NCI-H1417 (cell line): ENCODE measurements at places on chromosomes 12 and 14.

GRCh38 chr14:80906946-80907345, 34.6 kb downstream of the CEP128 start:
- no peak for DNase-seq

DNA sequence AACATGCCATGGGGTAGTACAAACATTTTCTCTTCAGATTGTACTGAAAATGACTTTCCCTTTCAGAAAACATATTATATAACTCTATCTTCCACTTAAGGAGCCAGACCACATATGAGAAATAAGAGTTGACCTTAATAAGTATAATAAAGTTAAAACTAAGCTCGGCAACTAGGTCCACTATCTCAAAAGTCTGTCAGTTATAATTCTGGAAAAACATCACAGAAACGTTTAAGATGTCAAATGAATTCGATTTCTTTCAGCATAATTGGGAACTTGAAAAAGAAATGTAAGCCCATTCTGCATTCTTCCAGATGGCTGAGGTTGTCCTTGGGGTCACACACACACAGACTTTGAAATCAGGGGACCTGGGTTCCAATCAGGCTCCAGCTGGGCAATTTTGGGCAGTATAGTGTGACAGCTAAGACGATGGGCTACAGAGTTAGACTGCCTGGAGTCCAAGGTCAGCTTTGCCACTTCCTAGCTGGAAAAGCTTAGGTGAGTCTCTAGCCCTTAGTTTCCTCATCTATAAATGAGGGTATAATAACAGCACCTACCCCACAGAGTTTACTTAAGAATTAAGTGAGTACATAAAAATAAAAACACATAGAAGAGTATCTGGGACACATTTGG, 75.6 kb downstream of the PPP2R5E start:
- DNase-seq, result no peak

GRCh38 chr12:9650151-9650576, 19.3 kb upstream of the CLEC2D start:
- DNase-seq, result no peak

- no peak for DNase-seq
Observed at GRCh38 chr14:67188326-67188725, 914 bp upstream of the GARIN2 start.

GRCh38 chr14:32627545-32628298, 298.6 kb downstream of the AKAP6 start:
- DNase-seq, result peak; percentile 15

GRCh38 chr14:99947695-99948094, 117.5 kb upstream of the EVL start:
- no peak for DNase-seq

DNA sequence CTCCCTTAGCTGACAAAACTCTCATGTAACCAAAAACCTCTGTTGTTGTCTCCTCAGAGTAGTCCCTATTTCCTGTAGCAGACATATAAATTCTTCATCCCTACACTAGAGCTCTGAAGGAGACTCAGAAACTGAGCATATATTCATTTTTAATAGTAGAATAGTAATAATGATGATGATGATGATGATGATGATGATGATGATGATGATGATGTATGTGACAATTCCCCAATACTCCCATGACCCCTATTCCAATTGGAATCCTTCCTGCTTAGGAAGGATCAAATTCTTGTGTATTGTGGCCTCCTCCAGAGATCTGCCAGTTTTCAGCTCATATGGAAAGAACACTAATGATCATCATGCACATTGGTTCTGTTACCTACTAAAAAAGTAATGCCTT, 26.7 kb downstream of the RASSF9 start:
- no peak for DNase-seq

DNA sequence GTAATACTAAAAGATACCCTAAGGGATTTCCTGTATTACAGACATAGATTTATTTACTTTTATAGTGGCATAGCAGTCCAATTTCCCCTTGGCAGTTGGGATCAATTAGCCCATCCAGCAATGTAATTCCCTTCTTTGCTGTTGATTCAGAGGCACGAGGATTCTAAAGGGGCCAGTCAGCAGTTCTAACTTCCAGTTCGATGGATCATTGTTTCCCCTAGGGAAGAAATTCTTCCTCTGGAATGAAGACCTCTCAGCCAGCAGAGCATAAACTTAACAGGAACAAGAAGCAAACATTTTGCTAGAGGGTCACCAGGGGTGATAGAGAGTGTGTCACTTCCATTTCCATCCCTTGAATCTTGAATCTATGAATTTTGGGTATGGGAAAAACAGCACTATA, 395.7 kb upstream of the NOVA1 start:
- no peak for DNase-seq

- DNase-seq, result no peak
Observed at GRCh38 chr14:104820669-104821228, 19.8 kb downstream of the ZBTB42 start.

- no peak for DNase-seq
Observed at GRCh38 chr14:54364555-54365415, 32.0 kb upstream of the CDKN3 start.

- no peak for DNase-seq
Observed at GRCh38 chr14:74843653-74844052, 32.3 kb downstream of the PROX2 start.
